ENCODE measurements at places on chromosomes 3 and 15. TPM values are rescaled to one million over a fixed set of nuclear protein-coding genes. Genes with fewer than 3 reads are reported as not detected.

The SPSB4 gene
- total RNA-seq, result not detected

The BFSP2 gene
- not detected for total RNA-seq

The FBXO40 gene
- not detected for total RNA-seq

- peak; percentile 35 for DNase-seq
- no peaks in the 10 kb centered on the region for H3K36me3 ChIP-seq
- no peak overlapping the region for H3K4me3 ChIP-seq
Measured at GRCh38 chr3:186209810-186210752, 101.2 kb upstream of the ETV5 start.

GRCh38 chr15:88908697-88909621 is 4.2 kb downstream of the MFGE8 start:
- H3K27ac ChIP-seq, result peak overlapping the region; percentile 79
- H3K4me3 ChIP-seq, result no peak overlapping the region
- no peaks in the 10 kb centered on the region for H3K27me3 ChIP-seq
- no peaks in the 10 kb centered on the region for H3K36me3 ChIP-seq
- no peaks in the 10 kb centered on the region for H3K4me1 ChIP-seq
- DNase-seq, result no peak

GRCh38 chr3:150238995-150239619 is 169.0 kb upstream of the TSC22D2 start:
- no peak for DNase-seq
- peaks cover 4% of the 10 kb centered on the region for H3K4me1 ChIP-seq
- H3K4me3 ChIP-seq, result no peak overlapping the region
- no peak overlapping the region for H3K27ac ChIP-seq
- no peaks in the 10 kb centered on the region for H3K27me3 ChIP-seq

DNA sequence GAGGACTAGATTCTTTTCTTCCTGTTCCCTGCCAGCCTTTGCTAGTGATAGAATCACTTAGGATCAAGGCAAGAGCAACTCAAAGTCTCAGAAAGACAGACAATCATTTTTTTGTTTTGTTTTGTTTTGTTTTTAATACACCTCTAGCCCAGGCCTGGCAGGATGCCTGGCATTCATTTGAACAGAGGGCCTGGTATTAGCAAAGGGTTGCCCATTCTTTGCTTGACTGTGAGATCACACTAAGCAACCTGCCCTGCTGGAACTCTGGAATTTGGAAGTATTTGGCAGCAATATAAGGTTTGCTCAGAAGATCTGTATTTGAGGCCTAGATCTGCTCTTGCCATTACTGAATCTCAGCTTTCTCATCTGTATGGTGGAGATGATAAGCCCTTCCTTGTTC is 21.8 kb upstream of the ATP13A5 start:
- no peaks in the 10 kb centered on the region for H3K4me1 ChIP-seq
- H3K27me3 ChIP-seq, result no peaks in the 10 kb centered on the region
- H3K27ac ChIP-seq, result no peak overlapping the region
